Cortex of kidney (tissue), 1 donor: ENCODE measurements at places on chromosomes 2 and 18.

- no peak for DNase-seq
Observed at GRCh38 chr18:48488388-48488850, 50.4 kb upstream of the CTIF start.

GRCh38 chr2:71830497-71831192, 317.0 kb downstream of the CYP26B1 start:
- no peak for DNase-seq

- no peak for DNase-seq
Observed at GRCh38 chr18:21484851-21485636, 115.5 kb downstream of the ESCO1 start.

DNA sequence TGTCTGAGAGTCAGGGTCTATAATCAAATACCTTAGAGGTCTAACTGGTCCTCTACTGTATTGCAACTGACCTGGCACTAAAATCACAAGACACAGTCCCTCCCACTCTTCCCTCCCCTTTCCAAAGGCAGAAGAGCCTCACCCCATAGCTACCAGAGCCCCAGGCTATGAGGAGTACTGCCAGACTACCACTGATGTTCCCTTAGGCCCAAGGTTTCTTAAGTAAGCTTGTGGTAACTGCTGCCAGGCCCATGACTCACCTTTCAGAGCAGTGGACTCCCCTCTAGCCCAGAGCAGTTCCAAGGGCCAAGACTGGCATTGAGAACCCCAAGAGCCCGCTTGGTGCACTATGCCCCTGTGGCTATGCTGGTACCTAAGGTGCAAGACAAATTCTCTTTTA, 1193.4 kb downstream of the DSC3 start:
- no peak for DNase-seq

GRCh38 chr2:79860228-79861058, 347.6 kb downstream of the CTNNA2 start:
- no peak for DNase-seq

GRCh38 chr2:236852100-236852976, 233.4 kb upstream of the COPS8 start:
- DNase-seq: no peak

DNA sequence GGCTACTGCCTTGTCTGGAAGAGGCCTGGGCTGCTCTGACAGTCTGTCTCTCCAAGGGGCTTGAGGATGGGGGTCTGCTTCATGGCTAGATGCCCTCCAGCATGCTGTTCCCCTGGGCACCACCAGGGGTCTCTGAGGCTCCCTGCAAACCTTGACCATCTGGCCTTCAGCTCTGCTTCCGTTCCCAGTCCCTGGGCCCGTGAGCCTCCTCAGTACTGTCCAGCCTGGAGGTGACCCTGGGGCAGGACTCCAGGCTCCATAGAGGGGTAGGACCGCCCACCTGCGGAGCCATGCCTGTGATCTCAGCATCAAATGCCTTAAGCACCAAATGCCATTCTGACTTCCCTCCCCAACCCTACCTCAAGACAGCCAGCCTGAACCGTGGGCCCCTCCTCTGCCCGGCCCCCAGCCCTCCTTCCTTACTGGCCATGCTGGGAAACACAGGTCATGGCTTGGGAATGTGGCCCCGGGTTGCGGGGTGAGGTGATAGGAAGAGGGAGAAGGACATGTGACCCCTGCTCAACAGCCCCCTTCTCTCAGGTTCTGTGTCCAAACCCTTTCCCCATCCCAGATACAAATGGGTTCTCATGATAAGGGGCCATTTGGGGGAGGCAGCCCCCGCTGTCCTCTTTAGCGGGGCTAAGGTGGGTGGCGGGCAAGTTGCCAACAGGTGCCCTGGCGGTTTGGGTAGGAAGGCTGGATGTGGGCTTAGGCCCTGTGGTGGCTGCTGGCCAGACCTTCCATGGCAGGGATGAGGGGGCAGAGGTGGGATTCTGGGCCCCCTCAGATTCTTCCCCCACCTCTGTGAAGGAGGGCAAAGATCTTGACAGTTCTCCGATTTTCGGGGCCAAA, 25.0 kb downstream of the SPEG start:
- no peak for DNase-seq
